ENCODE measurements at places on chromosomes 5 and 9.
A peak's percentile ranks its signal among the peaks of the same experiment; 100 is the strongest.

- DNase-seq: no peak
- no peak overlapping the region for H3K27ac ChIP-seq
- H3K27me3 ChIP-seq: no peaks in the 10 kb centered on the region
- H3K4me3 ChIP-seq: no peak overlapping the region
- H3K36me3 ChIP-seq: no peaks in the 10 kb centered on the region
These were observed 101.1 kb upstream of the MEF2C start for GRCh38 chr5:88984040-88984439.

DNA sequence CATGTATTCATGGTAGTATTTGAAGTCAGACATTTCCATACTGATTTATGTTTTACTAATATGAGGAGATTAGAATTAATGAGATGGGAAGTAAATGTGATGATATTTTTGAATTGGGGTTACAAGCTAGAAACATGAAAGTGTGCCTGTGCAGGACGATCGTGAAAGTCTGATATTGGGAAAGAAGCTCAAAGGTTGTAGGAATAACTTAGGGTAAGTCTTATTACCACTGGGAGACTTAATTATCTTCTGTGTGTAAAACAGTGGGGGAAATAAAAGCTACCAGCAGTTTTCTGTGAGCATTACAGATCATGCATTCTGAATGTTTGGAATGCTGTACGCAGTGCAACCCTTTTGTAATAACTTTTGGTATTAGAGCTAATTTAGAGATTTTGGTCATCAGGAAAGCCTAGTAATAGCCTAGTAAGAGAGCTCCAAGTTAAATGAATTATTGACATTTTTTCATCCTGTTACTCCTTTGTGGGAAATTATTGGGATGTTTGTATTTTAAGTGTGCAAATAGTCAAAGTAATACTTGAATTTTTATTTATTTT lies 153.9 kb downstream of the PCSK5 start:
- peaks cover 8% of the 10 kb centered on the region for H3K4me1 ChIP-seq
- DNase-seq: no peak
- no peak overlapping the region for H3K27ac ChIP-seq
- H3K36me3 ChIP-seq: peaks cover 4% of the 10 kb centered on the region
- H3K27me3 ChIP-seq: no peaks in the 10 kb centered on the region
- no peak overlapping the region for H3K4me3 ChIP-seq

GRCh38 chr9:29060041-29060440 lies 1486.8 kb upstream of the C9orf72 start:
- H3K4me3 ChIP-seq: no peak overlapping the region
- no peak for DNase-seq
- no peaks in the 10 kb centered on the region for H3K36me3 ChIP-seq

DNA sequence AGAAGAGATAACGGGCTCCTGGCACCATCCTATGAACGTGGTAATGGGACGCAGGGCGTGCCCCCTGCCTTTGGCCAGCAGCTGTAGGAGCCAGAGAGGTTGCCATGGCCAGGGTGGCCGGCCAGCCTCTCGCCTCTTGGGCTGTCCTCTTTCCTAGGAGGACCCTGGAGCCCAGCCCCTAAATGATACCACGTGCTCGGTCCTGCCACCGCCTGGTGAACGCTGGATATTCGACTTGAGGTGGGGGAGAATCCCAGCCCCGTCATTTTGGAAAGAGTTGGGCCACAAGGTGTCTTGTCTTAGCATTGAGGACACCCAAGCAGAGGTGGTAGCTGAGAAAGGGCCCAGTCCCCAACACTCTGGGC lies 391 bp upstream of the NRG2 start:
- peak; percentile 39 for DNase-seq
- H3K27me3 ChIP-seq: peaks cover 30% of the 10 kb centered on the region
- peaks cover 28% of the 10 kb centered on the region for H3K4me1 ChIP-seq
- H3K27ac ChIP-seq: no peak overlapping the region

DNA sequence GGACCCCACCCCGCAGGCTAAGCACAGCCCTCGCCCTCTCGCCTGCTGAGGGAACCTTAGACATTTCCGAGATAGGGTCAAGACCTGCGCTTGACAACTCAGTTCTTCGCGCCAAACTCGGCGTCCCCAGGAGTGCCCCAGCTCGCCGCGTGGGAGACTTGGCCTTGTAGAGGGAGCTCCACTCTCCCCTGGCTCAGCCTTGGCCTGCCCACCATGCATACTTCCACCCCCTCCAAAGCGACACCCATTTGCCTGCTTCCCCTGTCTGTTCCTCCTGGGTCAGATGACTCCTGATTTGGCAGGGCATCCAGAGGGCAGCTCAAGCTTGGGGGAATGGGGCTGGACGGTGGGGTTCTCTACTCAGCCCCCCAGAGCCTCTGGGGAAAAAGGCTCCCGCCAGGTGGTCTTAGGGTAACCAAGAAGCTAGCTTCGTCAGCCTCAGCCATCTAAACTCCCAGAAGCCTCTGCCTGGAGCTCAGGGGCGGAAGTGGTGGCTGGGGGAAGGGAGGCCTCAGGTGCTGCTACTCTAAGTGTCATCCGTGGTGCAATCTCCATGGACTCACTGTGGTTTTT lies 560 bp downstream of the DOCK2 start:
- no peaks in the 10 kb centered on the region for H3K27me3 ChIP-seq
- no peak overlapping the region for H3K4me3 ChIP-seq
- H3K4me1 ChIP-seq: no peaks in the 10 kb centered on the region

- H3K27me3 ChIP-seq: no peaks in the 10 kb centered on the region
- H3K27ac ChIP-seq: no peak overlapping the region
- H3K4me3 ChIP-seq: no peak overlapping the region
- H3K4me1 ChIP-seq: no peaks in the 10 kb centered on the region
These were observed 68.0 kb upstream of the TBC1D9B start for GRCh38 chr5:179975713-179976134.

GRCh38 chr5:42467572-42467971 lies 44.3 kb downstream of the GHR start:
- no peaks in the 10 kb centered on the region for H3K36me3 ChIP-seq
- peaks cover 14% of the 10 kb centered on the region for H3K27me3 ChIP-seq
- no peaks in the 10 kb centered on the region for H3K4me1 ChIP-seq
- DNase-seq: no peak

- H3K27me3 ChIP-seq: peaks cover 22% of the 10 kb centered on the region
- no peaks in the 10 kb centered on the region for H3K4me1 ChIP-seq
- no peak overlapping the region for H3K27ac ChIP-seq
- no peak overlapping the region for H3K4me3 ChIP-seq
These were observed 80.9 kb downstream of the GADD45G start for GRCh38 chr9:89685698-89686097.

DNA sequence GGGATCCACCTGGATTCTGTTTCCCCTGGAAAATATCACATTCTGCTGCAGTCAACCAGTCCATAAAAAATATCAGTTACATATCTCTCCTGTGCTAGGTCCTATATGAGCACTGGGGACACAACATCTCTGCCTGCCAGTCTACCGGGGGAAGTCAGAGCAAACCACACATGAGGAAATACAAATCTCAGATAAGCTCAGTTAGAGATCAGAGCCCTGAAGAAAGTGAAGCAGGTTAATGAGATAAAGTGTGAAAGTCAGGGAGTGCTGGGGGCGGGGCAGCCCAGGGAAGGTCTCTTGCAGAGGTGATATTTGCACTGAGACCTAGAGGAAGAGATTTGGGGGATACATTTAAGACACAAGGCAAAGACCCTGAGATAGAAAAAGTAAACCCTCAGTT lies 67.8 kb upstream of the SLC1A1 start:
- H3K27me3 ChIP-seq: no peaks in the 10 kb centered on the region
- H3K36me3 ChIP-seq: no peaks in the 10 kb centered on the region
- H3K4me1 ChIP-seq: peaks cover 15% of the 10 kb centered on the region
- H3K4me3 ChIP-seq: no peak overlapping the region
- peak; percentile 4 for DNase-seq
- H3K27ac ChIP-seq: no peak overlapping the region

DNA sequence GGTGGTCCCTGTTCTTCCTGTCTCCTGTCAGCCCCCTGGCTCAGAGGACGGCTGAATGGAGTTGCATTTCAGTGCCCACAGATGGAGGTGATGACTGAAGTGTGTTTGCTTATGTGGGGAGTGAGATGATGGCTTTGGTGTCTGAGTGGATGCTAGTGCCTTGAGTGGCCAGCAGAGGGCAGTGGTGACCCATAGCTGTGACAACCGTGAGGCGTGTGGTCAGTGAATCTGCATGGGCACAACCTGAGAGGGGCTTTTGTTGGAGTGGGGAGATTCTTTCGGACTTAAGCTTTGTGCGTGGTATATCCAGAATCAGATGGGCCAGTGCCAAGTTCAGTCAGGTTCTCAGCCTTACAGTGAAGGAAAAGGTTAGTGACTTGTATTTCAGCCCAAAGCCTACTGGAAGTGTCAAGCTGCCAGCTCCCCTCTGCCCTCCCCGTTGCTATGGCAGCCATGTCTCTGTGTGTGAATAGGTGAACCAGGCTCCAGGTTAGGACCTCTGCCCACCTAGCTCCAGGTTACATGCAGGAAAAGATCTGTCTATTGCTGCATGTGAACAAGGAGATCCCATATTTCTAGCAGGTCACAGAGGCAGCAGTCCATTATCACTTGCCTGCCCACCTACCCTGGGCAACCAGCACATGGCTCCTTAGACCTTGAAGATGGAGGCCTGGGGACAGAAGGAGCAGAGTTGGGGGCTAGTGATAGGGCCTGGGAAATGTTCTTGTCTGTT lies 14.7 kb upstream of the CXXC5 start:
- H3K36me3 ChIP-seq: peaks cover 55% of the 10 kb centered on the region
- DNase-seq: peak; percentile 82
- H3K27me3 ChIP-seq: no peaks in the 10 kb centered on the region
